Fibroblast of villous mesenchyme (primary cell): ENCODE measurements at places on chromosomes 5 and 9. TPM values are rescaled to one million over a fixed set of nuclear protein-coding genes. Genes with fewer than 3 reads are reported as not detected.
A peak's percentile ranks its signal among the peaks of the same experiment; 100 is the strongest.

- no peak for DNase-seq
Measured at GRCh38 chr5:148458036-148458888, 74.5 kb downstream of the FBXO38 start.

DNA sequence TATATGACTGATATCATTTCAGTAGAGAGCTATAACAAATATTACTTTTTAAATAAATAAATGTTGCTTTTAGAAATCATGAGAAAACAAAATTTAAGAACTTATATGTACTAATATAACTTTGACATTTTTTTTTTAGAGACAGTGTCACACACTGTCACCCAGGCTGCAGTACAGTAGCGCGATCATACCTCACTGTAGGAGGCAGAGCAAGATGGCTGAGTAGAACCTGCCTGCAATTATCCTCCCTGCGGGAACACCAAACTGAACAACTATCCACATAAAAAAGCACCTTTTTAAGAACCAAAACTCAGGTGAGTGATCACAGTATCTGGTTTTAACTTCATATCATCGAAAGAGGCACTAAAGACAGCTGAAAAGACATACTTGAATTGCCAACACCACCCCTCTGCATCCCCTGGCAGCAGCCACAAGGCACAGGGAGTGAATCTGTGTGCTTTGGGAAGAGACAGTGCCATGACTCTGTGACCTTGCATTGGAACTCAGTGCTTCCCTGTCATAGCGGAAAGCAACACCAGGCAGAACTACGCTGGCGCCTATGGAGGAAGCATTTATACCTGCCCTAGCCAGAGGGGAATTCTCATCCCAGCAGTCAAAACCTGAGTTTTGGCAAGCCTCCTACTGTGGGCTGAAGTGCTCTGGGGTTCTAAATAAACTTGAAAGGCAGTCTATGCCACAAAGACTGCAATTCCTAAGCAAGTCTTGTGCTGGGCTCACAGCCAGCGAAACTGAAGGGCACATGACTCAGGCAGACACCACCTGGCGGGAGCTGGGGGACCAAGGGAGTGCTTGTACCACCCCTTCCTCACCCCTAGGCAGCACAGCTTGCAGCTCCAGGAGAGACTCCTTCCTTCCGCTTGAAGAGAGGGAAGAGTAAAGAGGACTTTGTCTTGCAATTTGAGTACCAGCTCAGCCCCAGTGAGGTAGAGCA lies 142.7 kb downstream of the FBXL17 start:
- no peak for DNase-seq

Gene ASPN
- total RNA-seq, result 1.6 and 3.9 TPM in 2 replicates

GRCh38 chr9:121833061-121833460 lies 181.6 kb downstream of the DAB2IP start:
- no peak for DNase-seq

GRCh38 chr9:87276851-87277261 lies 220.8 kb upstream of the DAPK1 start:
- peak; percentile 28 for DNase-seq

- peak; percentile 20 for DNase-seq
Measured at GRCh38 chr9:125663127-125663526, 43.9 kb downstream of the MAPKAP1 start.

Gene PCDHGB7
- 11.2 and 12.6 TPM in 2 replicates for total RNA-seq

DNA sequence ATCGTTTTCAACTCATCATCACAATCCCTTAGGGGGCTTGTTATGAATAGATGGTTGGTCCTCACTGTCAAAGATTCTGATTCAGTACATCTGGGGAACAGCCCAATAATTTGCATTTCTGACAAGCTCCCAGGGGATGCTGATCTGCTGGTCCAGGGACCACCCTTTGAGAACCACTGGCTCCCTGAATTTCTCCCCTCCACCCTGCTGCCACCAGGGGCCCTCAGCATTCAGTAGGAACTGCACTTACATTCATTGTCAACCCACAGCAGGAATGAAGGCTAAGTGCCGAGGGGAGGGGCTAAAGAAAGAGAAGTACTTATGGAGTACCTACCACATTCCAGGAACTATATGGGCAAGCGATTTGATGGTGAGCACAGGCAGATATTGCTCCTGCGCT lies 85.9 kb downstream of the BOD1 start:
- DNase-seq, result peak; percentile 5

Gene SLC35A4
- 11.9 and 13.8 TPM in 2 replicates for total RNA-seq

Gene LIFR
- total RNA-seq, result 30.3 and 40.2 TPM in 2 replicates

GRCh38 chr5:89028595-89029285 lies 145.8 kb upstream of the MEF2C start:
- DNase-seq, result no peak

- DNase-seq, result no peak
Measured at GRCh38 chr5:33692980-33693379, 198.8 kb downstream of the ADAMTS12 start.

Gene CTSL
- 156 and 163 TPM in 2 replicates for total RNA-seq

DNA sequence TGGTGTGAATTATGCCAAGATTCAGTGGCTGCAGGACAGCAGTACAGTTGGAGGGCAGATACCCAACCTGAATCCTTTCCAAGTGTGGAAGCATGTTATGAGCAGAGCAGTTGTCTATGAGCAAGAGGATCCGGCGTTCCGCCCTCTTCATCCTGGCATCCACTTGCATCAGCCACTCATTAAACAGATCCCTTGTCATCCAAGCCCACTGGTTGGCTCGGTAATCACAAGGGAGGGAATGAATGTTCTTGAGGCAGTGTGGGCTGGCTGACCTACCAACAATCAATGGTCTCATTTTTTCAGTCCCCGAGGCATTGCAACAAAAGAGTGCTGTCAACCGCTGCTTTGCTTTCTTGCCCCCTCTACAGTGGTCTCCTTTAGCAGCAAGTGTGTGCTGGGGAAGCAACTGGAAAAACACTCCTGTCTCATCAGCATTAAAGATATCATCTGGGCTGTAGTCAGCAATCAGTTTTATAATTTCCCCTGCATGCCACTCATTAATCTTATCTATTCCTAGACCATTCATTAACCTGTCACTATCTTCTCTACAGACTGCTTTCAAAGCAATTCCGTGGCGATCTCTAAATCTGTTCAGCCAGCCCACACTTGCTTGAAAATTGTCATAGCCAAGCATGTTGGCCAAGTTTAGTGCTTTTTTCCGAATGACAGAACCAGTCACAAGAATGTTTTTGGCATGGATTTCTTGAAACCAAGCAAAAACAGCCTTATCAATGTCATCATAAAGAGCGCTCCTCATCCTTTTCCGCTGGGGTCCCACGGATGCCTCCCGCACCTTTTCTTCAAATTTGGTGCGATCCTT lies 4.9 kb downstream of the TIGD6 start:
- no peak for DNase-seq

Gene CCDC152
- total RNA-seq, result 0.86 and 0.97 TPM in 2 replicates

DNA sequence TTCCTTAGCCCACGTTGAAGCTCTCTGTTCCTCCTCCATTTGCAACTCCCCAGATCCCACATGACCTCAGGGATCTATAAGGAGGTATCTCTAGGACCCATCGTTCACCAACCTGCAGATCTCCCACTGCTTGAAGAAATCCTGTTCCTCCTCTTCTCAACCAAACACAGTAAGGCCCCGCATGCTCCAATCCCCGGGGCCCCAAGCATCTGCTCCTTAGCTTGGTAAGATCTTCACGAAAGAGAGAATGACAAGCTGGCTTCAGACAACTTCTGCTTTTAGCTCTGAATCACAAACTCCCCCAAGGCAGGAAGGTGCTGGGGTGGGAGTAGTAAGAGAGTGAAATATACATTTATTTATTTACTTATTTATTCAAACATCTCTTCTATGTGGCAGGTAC lies 33.0 kb upstream of the ARHGAP26 start:
- no peak for DNase-seq

DNA sequence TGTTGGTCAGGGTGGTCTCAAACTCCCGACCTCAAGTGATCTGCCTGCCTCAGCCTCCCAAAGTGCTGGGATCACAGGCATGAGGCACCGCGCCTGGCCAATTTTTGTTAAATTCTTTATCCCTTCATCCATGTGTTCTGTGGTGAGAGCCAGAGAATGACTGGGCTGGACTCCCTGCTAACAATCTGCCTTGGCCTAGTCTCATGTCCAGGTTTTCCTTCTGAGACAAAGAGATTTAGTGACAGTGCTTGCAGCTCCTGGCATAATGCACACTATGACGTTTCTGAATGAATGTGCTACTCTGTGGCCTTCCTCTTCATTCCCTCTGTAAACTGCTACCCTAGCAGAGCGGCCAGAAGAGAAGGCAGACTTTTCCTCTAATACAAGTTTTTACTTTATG lies 79.3 kb downstream of the FOXD1 start:
- no peak for DNase-seq

Gene PCDHA1
- total RNA-seq, result under 0.01 TPM in 1 of 2 replicates, not detected in the other

GRCh38 chr9:84103651-84104377 lies 123.2 kb downstream of the RMI1 start:
- DNase-seq, result no peak

DNA sequence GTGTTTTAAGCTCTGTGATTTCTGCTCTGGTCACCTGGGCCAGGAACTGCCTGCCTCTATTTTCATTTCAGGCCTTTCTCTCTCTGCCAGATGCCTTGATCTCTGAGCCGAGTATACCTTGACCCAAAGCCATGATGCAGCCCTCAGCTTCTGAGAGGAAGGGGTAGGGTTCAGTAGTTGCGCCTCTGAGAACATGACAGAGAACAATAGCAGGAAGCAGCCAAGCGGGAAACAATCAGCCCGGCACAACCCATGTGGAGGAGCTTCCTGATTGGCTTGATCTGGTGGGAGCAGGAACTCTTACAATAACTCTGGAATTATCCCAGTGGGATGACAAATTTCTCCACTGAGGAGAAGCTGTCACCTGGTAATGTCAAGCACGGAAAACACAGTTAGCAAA lies 127.4 kb downstream of the PALM2AKAP2 start:
- no peak for DNase-seq

- DNase-seq, result no peak
Measured at GRCh38 chr5:52262844-52263243, 524.9 kb upstream of the ITGA1 start.

GRCh38 chr5:142966121-142966420 lies 195.9 kb downstream of the ARHGAP26 start:
- DNase-seq, result no peak

DNA sequence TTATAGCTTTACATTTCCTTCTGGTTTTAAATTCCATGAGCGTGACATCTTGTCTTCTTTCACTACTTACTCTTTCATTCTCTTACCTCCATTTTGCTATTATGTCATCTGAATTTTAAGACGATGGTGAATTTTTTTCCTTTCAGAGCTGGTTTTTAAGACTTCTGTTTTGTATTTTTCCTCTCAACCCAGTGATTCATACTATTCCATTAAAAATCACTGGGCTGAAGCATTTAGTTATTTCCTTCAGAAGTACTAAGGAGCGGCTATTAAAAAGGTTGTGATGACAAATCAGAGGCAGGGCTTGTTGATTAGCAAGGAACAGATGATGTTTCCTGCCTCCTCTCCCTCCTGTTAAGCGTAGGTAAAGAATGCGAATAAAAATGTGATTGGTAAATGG lies 16.5 kb downstream of the AGXT2 start:
- DNase-seq, result peak; percentile 55

- peak; percentile 71 for DNase-seq
Measured at GRCh38 chr9:123225374-123225813, 43.0 kb downstream of the STRBP start.

GRCh38 chr9:113057193-113057592 lies 669 bp upstream of the ZFP37 start:
- DNase-seq, result no peak

GRCh38 chr5:158915216-158915615 lies 184.5 kb downstream of the EBF1 start:
- no peak for DNase-seq

GRCh38 chr9:89642789-89643188 lies 38.0 kb downstream of the GADD45G start:
- no peak for DNase-seq

- no peak for DNase-seq
Measured at GRCh38 chr9:112315331-112316257, 17.8 kb downstream of the PTBP3 start.

- DNase-seq, result no peak
Measured at GRCh38 chr9:127149463-127150390, 27.3 kb upstream of the ANGPTL2 start.

DNA sequence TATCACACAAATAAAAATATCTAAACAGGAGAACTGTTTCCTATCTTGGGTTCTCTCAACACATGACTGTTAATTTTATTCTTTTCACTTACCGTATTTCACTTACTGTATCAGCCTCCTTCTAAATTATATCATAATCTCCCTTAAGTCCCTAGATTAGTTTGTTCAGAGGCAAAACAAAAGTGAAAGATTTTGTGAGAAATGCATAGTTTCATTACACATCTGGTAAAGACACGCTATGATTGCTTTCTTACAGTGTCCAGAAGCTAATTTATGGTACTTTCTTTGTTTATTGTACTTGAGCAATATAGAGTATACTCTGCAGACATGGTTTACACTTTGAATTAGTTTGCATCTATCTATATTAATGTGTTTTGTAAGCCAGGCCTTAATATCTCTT lies 159.7 kb upstream of the TLX3 start:
- peak; percentile 7 for DNase-seq

DNA sequence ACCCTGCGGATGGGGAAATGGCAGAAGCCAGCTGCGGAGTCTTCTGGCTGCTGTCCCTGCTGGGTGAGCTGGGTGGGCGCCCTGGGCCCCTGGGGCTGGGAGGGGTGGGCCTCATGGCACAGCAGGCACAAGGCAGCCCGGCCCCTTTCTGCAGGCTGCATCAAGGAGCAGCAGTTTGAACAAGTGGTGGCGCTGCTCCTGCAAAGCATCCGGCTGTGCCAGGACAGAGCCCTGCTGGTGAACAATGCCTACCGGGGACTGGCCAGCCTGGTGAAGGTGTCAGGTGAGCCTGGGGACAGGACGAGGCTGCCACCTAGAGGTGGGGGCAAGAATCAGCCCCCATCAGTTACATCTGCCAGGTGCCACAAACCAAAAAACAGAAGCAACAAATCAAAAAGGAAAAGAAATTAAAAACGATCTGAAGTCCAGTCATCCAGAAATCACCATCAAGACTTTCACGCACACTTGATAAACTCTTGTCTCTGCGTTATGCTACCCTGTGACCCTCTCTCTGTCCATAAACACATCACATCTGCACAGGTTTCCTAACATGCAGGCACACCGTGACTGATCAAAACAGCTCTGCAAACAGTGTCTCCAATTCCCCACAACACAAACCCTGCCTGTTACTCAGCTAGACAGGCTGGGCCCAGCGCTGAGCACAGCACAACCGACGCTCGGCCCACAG lies 13.9 kb downstream of the REXO4 start:
- DNase-seq, result no peak

Gene ANXA2R
- 2.9 and 3.9 TPM in 2 replicates for total RNA-seq

- no peak for DNase-seq
Measured at GRCh38 chr5:132064140-132064539, 3.7 kb downstream of the IL3 start.

DNA sequence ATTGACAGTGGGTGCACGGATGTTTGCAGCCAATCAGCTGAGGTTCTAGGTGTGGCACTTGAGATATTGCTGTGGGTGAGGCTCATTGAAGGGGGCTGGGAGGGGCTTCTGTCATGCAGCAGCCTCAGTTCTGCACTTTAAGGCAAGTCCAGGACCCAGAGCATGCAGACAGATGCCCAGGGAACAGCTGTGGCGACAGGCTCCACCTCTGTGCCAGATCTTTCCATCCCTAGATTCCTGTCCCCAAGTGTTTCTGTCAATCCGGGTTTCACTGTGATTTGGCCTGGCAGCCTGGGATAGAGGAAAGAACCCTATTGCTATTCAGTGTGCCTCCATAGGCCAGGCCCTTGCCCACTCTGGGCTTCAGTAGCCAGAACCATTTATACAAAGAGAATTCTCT lies 20.8 kb upstream of the CERCAM start:
- no peak for DNase-seq

GRCh38 chr5:135332519-135333150 lies 66.4 kb downstream of the MACROH2A1 start:
- DNase-seq, result peak; percentile 78

GRCh38 chr5:15079566-15079965 lies 208.0 kb upstream of the ANKH start:
- no peak for DNase-seq

GRCh38 chr5:34676416-34676815 lies 20.3 kb downstream of the RAI14 start:
- DNase-seq, result no peak
